ENCODE measurements at places on chromosomes 11 and 22. TPM values are rescaled to one million over a fixed set of nuclear protein-coding genes. Genes with fewer than 3 reads are reported as not detected.

USP2 gene
- total RNA-seq, result 0.65 TPM

CRYBB3 gene
- total RNA-seq, result not detected

MRGPRF gene
- 3.0 TPM for total RNA-seq

YWHAH gene
- total RNA-seq, result 75.0 TPM

CAVIN3 gene
- 4.0 TPM for total RNA-seq

SAA1 gene
- total RNA-seq, result 20.4 TPM

GSTT2 gene
- total RNA-seq, result 0.19 TPM

SYT7 gene
- 2.1 TPM for total RNA-seq
